ENCODE measurements at places on chromosomes 2 and 18.

GRCh38 chr2:232328032-232328422, 50.5 kb upstream of the ALPP start:
- DNase-seq, result no peak

DNA sequence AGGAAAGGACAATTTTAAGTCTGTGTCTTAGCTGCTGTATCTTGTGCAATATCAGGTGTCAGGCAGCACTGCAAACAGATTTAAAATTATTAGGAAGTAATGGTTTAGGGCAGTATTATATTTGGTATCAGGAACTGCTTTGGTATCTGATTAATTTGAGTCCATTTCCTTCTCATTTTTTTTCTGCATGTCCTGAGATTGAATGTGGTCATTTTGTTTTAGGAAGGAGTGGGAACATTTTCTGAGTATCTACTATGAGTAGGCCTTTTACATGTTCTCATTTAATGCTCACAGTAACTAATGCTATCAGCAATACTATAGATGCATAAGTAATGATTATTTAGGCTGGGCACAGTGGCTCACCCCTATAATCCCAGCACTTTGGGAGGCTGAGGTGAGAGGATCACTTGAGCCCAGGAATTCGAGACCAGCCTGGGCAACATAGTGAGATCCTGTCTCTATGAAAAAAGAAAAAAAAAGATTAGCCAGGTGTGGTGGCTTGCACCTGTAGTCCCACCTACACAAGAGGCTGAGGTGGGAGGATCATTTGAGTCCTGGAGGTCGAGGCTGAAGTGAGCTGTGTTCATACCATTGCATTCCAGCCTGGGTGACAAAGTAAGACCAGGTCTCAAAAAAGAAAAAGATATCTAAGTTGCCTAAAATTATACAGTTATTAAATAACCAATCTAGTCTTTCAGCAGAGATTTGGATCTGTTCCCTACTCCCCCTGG, 4.7 kb downstream of the FMNL2 start:
- DNase-seq, result no peak

DNA sequence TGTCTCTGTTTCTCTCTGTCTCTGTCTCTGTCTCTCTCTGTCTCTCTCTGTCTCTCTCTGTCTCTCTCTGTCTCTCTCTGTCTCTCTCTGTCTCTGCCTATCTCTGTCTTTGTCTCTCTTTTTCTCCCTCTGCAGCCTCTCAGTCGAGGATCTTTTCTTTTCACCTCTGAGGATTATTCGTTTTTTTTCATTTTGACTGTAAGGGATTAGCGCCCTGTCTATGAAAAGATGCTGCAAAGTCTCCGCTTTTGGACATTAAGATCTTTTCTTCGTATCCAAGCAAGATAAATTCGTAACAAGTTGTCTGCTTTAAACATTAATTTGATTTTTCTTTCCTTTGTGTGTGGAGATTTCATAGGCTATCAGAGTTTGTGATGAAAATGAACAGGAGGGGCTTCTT, 191.2 kb upstream of the TPO start:
- no peak for DNase-seq

DNA sequence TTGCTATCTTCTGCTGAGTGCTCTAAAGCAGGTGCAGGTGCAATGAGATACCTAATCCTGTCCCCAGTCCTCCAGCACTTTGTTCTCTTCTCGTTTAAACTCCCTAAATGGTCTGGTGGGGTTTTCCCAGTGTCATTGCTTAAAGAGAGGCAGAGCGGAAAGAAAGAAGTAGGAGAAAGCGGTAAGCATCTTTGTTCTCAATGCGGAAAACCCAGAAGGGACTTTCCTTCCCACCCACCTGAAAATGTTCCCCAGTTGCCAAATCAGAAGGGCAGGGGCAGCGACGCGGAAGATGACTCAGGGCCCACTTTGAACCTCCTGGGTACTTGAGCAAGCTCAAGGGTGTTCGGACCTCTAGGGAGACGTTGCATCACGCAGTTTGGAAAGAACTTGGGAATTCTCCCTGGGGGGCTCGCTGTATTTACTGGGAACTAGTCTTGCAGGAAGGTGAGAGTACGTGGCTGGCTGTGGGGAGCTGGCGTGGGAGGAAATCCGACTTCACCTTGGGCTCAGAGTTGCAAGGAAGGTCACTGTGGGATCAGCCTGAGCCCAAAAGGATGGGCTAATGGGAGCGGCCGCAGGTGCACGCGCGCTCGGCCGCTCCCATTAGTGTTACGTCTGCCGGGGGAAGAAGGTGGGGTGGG, 589 bp upstream of the SGPP2 start:
- DNase-seq, result no peak

- peak; percentile 27 for DNase-seq
Observed at GRCh38 chr18:44423814-44424644, 256.7 kb upstream of the SETBP1 start.

DNA sequence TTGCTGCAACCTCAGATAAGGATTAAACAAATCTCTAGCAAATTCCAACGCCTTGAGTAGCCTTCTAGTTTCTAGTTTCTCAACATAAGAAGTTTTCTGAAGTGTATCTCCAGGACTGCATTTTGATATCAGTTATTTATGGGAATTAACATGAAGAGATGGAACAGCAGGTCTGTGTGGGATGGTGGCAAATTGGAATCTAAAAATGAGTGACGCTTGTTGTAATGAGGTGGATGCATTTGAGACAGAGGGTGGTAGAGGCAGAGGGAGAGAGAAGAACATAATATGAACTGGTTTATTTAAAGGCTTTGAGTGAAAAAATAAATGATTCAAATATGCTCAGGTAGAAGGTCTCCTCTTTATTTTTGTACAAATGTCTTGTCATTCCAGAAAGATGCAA, 446.8 kb upstream of the GCFC2 start:
- no peak for DNase-seq

DNA sequence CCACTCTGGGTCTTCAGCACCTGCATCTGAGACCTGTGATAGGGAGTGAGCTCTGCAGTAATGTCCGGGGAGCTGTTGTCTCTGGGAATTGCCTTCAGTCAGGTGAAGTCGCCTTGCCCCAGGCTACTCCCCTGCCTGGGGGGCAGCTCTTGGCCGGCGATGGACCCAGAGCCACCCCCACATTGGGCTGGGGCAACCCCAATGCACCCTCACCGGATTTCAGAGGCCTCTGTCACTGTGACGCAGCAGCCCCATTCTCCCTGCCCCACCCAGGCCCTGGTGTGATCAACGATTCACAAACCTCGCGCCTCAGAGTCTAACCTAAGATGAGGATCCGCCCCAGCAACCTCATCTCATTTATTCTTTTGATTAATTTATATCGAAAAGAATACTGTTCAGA, 303.6 kb downstream of the NDUFA10 start:
- DNase-seq, result no peak

- DNase-seq, result peak; percentile 8
Observed at GRCh38 chr2:12507295-12507694, 209.4 kb upstream of the TRIB2 start.

- DNase-seq, result no peak
Observed at GRCh38 chr2:63047321-63048279, 3.0 kb upstream of the OTX1 start.

DNA sequence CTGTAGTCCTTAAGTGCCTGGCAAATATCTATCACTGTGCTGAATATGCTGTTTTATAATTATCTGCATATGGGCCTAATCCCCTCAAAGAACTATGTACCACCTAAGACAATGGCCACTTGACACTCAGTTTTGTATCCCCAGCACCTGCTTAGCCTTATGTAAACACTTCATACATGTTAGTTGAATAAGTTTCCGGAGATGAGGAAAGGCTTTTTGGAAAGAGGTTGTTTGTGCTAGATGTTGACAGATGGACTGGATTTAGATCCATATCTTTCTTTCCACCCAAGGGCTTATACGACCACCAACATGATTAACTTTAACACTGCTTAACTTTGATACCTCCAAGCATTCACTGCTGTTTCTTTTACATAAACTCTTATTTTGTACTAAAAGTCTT, 63.3 kb downstream of the FAM228A start:
- DNase-seq, result no peak

- DNase-seq, result no peak
Observed at GRCh38 chr2:168371273-168372019, 84.6 kb upstream of the CERS6 start.

GRCh38 chr2:43441195-43441594, 154.6 kb downstream of the THADA start:
- no peak for DNase-seq

DNA sequence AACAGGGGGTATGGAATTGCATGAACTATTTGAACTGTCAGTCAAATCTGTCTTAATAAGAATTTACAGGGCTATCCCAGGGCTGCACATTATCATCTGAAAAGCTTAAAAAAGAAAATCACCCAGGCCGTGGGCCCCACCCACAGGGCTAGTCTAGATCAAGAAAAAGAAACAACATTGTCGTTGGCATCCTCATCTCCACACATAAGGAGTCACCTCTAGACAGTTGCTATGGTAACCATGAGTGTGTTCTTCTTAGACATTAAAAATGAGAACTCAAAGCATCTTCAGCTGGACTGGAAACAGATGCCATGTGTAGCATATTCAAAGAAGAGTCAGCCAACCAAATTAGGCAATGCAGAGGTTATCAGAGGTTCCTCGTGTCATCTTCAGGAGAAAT, 72.3 kb upstream of the CPO start:
- DNase-seq, result no peak

- peak; percentile 78 for DNase-seq
Observed at GRCh38 chr2:88880441-88880953, 189.0 kb downstream of the RPIA start.

DNA sequence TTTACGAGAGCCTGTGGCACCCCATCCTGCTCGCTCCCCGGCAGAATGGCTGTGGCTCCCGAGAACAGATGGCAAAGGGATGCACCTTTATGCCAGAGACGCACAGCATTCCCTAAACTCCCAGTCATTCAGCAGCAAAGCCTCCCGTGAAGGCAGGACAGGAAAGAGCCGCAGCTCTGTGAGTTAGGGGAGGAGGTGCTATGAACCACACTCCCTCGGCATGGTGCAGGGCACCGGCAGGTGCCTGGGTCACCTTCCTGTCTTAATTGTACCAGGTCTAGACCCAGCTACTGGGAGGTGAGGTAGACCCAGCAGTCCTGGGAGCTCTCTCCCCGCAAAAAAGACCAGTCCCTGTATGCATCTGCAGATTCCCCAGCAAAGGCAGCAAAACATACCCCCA, 149.8 kb downstream of the TWIST2 start:
- DNase-seq, result no peak

GRCh38 chr2:74639550-74639949, 8.6 kb downstream of the M1AP start:
- no peak for DNase-seq

DNA sequence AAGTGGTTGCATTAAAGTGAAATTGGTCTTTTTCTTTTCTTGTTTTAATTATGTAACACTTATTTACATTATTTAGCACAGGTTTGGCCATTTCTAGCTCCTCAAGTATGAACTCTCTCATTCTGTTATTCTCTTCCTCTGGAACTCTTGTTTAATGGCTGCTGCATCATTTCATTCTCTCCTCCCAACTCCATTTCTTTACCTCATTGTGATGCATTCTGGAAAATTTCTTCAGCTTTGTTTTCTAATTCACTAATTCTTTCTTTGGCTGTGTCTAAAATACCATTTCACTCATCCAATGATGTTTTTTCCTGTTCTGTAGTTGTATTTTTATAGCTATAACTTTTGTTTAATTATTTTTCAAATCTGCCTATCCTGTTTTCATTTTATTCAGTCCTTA, 22.5 kb upstream of the NMUR1 start:
- no peak for DNase-seq

DNA sequence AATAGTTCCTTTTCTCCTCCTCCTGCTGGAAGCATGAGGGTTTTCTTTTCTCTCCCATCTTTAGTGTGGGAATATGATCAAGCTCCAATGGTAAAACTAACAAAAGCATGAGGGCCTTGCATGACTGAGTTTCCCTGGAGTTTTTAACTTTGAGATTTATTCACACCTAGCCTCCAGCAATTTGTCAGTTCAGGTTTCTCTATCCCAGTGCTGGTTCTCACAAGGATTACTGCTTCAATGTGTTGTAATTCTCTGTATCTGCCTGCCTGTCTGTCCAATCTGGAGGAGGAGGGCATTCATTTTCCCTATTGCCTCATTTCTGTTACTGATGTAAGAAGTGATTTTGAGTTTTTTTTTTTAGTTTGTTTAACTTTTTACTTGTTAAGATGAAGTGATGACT, 57.6 kb upstream of the RPRM start:
- DNase-seq, result no peak

- no peak for DNase-seq
Observed at GRCh38 chr18:52337276-52337675, 2.7 kb upstream of the DCC start.

GRCh38 chr18:42275138-42275535, 320.1 kb downstream of the PIK3C3 start:
- no peak for DNase-seq

- peak; percentile 32 for DNase-seq
Observed at GRCh38 chr18:48930926-48931325, 19.8 kb downstream of the SMAD7 start.

DNA sequence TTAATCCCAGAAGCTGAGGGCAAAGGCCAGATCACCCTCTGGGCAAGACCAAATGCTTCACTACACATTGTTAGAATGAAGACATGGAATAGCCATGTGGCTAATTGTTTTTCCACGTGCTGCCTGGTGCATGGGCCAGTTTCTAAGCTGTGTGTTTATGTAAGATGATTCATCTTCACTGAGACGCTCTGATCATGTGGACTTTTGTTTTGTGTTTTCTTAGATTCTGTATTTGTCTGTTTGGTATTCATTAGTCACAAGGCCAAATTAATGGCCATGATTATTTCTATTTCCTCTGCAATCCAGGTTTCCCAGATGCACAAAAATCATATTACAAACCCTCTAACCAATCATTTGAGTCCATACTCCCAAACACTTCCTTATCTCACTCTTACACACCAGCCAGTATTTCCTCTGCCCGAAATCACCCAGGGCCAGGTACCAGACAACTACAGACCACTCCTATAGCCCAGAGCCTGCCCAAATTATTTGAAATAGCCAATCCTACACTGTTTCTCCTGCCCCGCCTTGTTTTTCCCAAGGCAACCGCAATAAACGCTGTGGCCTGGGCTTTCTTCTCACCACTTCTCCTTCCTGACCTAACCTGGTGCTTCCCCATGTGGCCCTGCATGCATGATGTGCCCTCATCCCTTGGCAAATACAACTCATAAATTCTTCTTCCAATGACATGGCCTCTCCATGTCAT, 94.2 kb upstream of the SP3 start:
- no peak for DNase-seq

GRCh38 chr18:44562986-44563385, 117.7 kb upstream of the SETBP1 start:
- no peak for DNase-seq

DNA sequence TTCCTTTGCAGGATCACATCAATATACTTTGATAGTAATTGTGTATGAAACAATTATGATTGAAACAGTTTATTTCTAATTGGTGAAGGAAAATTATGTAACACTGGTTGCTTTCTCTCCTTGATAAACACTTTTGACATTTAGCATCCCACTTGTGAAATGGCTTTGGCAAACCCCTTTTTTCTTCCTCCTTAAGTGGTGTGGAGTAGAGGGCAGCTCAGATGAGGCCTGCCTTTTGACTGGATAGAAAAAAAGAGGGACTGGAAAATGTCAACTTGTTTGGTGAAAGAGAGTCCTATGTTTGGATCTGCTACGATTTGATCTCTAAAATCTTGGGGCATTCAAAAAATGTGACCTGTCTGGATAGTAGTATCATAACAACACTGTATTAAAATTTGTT, 318.3 kb downstream of the MEIS1 start:
- DNase-seq, result no peak
